Activated naive CD4-positive, alpha-beta T cell treated with anti-CD3 and anti-CD28 coated beads, Interleukin-2, amount 50 U/mL, for 16 hours (primary cell): ENCODE measurements at places on chromosomes 4 and X.
A peak's percentile ranks its signal among the peaks of the same experiment; 100 is the strongest.

GRCh38 chr4:77012726-77013125 is 63.1 kb downstream of the CCNI start:
- DNase-seq, result no peak

GRCh38 chr4:35252866-35253265 is 991.4 kb downstream of the ARAP2 start:
- no peak for DNase-seq

DNA sequence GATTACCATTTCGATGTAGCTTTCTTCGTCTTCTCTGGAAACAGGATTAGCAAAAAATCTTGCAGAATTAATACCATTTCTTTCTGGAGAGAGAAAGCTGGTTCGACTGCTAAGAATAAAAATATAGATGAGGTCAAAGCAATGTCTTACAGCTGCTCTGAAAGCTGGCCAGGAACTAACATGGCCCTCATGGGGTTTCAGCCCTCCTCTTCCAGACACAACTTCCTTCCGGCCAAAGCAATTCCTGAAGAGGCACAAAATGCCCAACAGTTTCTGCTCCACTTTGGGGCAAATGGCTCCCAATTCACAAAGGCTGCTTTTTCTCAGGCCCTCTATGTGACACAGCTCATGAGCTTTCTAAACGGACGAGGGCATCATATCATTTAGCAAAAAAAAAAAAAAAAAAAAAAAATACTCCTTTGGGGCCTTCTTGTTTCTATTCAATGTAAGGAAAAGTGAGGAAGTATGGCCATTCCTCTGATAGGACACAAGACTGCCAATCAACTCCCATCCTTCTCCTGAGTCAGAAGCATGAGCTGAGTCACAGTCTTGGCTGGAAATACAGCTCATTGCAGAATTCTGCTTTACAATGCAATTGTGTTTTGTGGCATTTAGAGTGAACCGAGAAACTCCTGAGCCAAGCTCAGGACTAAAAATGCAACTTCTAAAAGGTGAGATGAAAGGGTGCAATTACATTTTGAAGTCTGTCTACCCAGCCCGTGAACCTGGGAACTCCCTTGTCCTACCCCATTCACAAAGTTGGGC is 42.7 kb upstream of the CTAG2 start:
- no peak for DNase-seq

DNA sequence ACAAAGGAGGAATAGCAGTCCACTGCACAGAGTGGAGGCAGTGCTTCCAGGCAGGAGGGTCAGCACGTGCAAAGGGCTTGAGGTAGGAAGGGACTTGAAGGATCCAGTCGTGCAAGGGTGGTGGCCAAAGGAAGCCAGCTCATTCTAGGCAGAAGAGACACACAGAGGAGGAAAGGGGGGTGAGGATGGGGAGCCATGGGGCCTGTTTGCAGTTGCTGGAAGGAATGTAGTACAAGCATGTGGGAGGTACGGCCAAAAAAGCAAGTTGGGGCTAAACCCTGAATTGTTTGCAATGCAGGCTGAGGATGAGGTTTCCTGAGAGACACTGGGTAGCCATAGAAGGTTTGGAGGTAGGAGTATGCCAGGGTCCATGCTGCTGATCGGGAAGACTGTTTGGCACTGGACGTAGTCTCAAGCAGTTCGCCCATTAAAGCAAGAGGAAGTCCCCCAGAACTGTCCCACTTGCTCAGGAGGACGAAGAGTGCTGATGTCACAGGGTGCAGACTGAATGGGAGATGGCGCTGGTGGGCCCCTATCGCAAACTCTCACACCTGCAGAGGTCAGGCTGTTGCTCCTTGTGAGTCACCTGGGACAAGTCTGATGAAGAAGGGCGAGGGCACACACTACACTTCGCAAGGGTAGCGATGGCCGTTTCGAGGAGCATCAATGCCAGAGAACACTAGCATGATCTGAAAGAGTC is 9.1 kb upstream of the MAN2B2 start:
- no peak for DNase-seq

- DNase-seq, result peak; percentile 62
Measured at GRCh38 chrX:56248492-56248891, 16.3 kb downstream of the KLF8 start.

GRCh38 chr4:82866706-82867385 is 24.1 kb downstream of the SEC31A start:
- no peak for DNase-seq

DNA sequence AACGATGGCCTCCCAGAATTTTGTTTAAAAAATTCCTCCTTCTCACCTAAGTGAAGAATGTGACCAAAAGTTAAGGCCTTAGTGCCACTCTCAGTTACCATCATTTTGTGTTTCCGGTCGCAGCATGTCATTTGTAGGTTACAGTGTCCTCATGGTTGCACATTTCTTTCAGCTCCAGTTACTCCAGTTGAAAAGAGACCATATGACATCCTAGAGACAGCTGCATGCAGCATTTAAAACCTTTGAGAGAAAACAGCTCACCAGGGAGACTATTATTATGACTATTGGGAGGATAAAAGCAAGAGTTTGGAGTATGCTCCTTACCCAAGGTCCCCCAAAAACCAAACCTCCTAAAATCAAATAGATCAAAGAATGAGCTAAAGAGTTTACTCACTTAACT is 45.8 kb downstream of the MGARP start:
- DNase-seq, result no peak

DNA sequence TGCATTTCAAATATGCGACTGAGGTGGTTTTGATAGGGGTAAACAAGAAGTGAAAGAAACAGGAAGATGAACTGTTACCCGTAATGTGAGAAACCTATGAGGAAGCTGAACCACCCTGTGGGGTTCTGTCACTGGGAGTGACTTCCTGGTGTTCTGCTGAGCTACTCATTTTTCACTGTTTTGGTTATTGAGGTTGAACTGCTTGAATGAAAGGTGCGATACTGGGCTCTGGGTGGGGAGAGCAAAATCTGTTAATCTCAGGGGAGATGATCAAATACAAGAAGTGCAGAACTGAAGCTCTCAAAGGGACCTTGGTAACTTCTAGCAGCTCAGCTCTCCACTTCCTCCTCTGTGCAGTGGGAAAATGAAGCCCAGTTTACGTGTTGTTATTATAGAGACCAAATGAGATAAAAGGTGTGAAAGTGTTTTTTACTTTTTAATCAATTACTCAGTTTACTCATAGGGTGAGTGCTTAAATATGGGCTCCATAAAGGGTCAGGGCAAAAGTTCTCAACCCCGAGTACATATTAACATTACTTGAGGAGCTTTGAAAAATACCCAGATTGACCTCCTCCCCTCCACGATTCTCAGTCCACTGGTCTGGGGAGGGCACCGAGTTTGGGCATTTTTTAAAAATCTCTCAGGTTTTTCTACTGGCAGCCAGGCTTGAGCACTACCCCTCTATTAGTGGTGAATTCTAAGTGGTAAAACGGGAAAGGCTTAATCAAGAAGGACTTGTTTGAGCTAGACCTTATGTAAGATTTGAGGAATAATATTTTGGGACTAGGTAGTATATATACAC is 66.7 kb downstream of the COQ2 start:
- peak; percentile 48 for DNase-seq

GRCh38 chr4:22389240-22389870 is 126.5 kb downstream of the ADGRA3 start:
- peak; percentile 45 for DNase-seq

DNA sequence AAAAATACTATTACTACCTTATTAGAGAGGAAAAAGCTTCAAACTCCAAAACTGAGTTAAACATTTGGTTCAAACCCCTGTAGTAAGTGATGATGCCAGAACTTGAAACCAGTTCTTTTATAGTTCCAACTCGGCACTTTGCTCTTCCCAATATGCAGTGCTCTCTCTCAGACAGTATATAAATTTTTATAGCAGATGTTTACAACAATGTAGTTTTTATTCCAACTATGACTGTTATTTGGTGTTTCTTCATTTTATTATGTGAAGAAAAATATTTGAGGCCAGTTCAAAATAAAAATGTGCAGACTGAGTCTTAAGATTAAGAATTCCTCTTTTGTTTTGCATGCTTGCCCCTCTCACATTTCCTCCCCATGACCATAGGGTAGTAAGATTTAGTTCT is 2.9 kb upstream of the PPP4R3C start:
- DNase-seq, result no peak

- no peak for DNase-seq
Measured at GRCh38 chrX:37468124-37468739, 103.2 kb upstream of the LANCL3 start.

- DNase-seq, result no peak
Measured at GRCh38 chrX:53458082-53458481, 23.9 kb upstream of the HSD17B10 start.

DNA sequence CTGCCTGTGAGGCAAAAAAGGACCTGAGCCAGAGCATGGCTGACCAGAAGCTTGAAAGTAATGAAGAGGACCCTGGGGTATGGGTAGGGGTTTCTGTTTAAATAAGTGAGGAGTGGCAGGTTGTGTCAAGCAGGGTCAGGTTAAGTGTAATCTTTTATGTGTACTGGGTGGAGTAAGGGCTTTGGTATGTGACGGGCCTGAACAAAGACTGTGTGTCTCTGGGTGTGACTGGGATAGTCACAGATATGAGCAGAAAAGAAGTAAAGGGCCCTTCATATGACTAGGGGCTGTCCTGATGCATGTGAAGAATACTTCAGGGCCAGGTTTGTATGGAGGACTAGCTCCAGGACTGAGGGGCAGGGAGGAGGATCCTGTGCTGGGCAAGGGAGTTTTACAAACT is 82.4 kb downstream of the ITIH6 start:
- no peak for DNase-seq

DNA sequence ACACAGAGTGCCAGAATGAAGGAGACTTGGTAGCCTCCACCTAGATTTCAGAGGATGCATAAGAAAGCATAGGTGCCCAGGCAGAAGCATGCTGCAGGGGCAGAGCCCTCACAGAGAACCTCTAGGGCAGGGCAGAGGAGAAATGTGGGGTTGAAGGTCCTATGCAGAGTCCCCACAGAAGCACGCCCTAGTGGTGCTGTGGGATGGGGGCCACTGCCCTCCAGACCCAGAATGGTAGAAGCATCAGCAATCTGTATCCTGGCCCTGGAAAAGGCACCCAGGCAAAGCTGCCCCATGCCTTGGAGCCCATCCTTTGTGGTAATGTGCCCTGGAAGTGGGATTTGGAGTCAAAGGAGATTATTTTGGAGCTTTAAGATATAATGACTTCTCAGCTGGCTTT is 992.9 kb upstream of the PABPC4L start:
- no peak for DNase-seq

DNA sequence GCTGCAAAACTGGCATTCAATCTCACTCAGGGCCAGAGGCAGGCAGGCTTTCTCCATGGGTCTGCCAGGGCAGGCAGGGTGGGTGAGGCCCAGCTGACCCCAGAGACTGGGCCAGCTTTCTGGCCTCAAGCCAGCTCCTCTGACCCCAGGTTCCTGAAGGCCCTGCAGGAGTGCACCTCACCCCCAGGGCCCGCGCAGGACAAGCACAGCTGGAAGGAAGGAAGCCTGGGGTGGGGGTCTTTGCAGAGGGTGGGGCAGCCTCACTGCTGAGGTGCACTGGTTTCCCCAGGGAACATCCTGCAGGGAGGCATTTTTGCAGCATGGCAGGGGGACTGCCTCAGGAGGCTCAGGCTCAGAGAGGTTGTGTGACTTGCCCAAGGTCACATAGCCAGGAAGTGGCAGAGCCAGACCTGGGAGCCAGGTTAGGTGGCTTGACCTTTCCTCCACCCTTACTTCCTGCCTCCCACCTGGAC is 31.5 kb upstream of the AFAP1 start:
- DNase-seq, result no peak

GRCh38 chr4:78707268-78707667 is 68.9 kb upstream of the BMP2K start:
- DNase-seq, result no peak
